CD4-positive, alpha-beta T cell (primary cell): ENCODE measurements at places on chromosomes 7 and 10.

GRCh38 chr7:27513885-27514284 is 148.8 kb downstream of the HIBADH start:
- DNase-seq = no peak

DNA sequence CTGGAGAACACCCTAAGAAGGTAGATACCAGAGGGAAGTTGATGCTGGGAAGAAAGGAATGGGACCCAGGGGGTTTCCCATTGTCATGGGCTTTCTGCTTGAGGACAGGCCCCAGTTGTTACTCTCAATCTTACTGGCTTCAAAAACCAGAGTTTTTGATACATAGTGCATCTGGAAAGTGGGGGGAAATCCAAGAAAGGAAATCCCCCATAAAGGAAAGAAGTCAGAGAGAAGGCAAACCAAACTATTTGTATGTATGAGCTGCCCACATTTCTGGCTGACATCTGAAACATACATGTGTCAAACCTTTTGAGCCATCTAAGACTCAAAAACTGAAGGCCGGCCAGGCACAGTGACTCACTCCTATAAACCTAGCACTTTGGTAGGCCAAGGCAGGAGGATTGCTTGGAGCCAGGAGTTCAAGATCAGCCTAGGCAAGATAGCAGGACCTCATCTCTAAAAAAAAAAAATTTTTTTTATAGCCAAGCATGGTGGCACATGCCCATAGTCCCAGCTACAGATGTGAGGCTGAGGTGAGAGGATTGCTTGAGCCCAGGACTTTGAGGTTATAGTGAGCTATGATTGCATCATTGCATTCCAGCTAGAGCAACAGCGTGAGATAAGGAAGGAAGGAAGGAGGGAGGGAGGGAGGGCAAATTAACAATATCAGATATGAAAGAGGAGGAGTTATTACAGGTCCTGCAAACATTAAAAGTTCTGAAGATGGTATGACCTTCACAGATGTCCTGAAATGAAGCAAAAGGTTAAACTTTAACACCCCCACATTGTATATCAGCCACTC is 6.7 kb upstream of the COA1 start:
- no peak for DNase-seq

DNA sequence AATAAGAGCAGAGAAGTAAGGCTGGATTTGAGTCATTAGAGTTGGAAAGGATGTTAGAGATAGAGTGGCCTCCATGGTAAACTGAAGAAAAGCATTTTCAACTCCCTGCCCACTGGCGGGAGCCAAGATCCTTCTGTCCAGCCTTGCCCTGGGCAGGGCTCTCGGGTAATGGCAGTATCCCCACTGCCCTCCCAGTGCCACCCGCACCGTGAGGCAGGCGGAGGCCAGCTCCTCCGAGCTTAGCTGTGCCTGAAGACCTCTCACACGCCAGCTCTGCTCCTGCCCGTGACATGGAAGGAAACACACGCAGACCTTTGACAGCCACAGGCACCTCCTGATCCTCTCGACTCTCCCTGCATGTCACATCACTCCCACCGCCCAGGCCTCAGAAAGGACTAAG is 22.3 kb downstream of the BCCIP start:
- DNase-seq = no peak

DNA sequence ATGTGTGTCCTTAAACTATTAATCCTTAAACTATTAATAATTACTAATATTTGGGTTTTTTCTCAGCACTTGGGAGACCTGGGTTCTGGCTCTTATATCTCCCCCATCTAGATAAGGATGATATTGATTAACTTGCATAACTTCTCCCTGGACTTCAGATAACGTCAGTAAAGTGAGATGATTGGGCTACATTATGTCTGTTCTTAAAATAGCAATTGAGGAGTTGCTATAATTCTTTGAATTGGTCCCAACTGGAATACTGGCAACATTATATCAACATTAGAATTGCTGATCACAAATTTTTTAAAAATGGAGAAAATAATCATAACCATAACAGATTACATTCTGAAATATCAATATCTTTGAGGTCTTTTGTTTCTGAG is 1.9 kb downstream of the APBB1IP start:
- no peak for DNase-seq

- DNase-seq = no peak
Measured at GRCh38 chr10:132404169-132404880, 7.3 kb downstream of the PWWP2B start.

GRCh38 chr10:83564889-83565588 is 574.3 kb upstream of the GHITM start:
- DNase-seq = no peak

GRCh38 chr7:42161110-42161509 is 75.9 kb downstream of the GLI3 start:
- DNase-seq = no peak

DNA sequence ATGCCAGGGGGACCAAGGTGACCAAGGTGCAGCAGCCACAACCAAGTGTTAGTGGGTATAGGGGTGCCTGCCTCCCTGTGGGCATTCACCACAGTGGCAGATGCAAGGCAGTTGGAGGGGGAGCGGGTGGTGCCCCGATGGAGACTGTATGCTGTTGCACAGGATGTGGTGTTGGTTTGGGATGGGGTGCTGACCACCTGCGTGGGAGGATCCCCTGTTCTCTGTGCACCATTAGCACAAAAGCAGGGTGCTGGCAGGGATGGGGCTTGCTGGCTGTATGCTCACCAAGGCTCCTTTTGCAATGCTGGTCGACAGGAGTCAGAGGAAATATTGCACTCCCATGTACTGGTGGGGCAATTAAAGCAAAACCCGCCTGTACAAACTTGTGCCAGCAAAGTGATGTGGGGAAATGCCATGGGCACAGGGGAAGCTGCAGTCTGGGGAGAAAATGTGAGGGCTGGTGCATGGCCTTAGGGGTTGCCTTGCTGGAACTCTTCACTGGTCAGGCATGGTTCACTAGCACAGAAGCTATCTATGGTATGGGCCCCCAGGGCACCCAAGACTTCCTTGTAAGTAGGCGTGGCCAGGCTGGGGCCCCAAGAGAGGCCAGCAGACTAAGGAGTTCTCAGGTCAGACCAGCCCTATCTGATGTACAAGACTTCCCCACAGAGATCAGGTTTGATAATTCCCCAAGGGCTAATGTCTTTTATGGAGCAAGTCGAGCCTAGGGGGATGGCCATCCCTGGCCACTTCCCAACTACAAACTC is 51.9 kb upstream of the GNAT3 start:
- DNase-seq = no peak

DNA sequence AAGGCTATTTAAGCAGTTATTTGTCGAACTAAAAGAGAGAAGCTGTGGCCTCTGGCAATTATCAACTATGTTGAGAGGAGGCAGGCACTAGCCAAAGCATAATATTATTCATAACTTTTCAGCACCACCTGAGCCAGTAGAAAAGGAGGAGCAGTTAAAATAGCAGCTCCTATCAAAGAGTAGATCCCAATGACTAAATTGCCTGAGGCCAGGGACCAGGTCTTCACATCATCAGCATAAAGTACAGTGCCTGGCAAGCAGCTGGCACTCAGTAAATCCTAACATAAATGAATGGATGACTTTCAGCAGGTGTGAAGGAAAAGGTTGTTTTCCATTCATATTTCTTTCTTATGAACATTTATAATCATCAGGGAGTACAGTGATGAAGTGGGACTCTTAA is 309.0 kb upstream of the IMMP2L start:
- DNase-seq = no peak

- no peak for DNase-seq
Measured at GRCh38 chr10:112330162-112330561, 43.8 kb upstream of the ACSL5 start.

- no peak for DNase-seq
Measured at GRCh38 chr10:75407713-75408508, 6.3 kb upstream of the ZNF503 start.

- DNase-seq = no peak
Measured at GRCh38 chr7:1562597-1563051, 6.6 kb upstream of the TMEM184A start.

- DNase-seq = no peak
Measured at GRCh38 chr7:22255342-22255741, 101.6 kb downstream of the RAPGEF5 start.

GRCh38 chr10:27826369-27826768 is 80.8 kb upstream of the MKX start:
- DNase-seq = no peak

GRCh38 chr7:6284461-6285360 is 12.3 kb upstream of the CYTH3 start:
- DNase-seq = no peak

DNA sequence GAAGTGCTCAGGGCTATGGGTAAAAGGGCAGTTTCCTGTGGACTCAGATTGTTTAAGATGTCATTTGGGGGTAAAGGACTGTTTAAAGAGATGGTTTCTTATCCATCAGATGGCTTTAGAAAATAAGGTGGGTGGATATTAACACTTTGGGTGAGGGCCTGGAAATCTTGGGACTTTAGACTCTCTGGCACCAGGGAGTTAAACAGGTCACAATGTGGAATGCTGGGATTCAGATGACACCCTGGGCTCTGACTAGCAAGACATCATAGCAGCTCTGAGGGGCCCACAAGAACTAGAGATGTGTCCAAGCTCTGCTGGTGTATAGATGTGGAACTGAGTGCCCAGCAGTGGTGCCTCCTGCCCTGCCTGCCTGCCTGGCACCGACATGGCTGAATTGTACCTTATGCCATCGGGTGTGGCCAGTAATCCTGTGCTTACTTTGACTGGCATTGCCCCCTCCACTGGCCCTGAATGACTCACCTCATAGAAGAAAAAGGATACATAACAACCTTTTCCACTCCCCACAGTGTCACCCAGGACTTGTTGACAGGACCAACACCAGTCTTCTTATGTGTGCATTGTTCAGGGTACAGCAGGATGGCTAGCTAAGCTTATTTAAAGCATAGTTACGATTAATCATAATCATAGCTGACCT is 100.0 kb upstream of the PRR15 start:
- DNase-seq = no peak

GRCh38 chr7:56537477-56537876 is 421.3 kb upstream of the NUPR2 start:
- DNase-seq = no peak

GRCh38 chr7:17456541-17456940 is 158.1 kb downstream of the AHR start:
- DNase-seq = no peak

- no peak for DNase-seq
Measured at GRCh38 chr10:11573497-11573896, 38.0 kb downstream of the USP6NL start.

GRCh38 chr10:68010426-68010940 is 64.6 kb downstream of the HERC4 start:
- no peak for DNase-seq

DNA sequence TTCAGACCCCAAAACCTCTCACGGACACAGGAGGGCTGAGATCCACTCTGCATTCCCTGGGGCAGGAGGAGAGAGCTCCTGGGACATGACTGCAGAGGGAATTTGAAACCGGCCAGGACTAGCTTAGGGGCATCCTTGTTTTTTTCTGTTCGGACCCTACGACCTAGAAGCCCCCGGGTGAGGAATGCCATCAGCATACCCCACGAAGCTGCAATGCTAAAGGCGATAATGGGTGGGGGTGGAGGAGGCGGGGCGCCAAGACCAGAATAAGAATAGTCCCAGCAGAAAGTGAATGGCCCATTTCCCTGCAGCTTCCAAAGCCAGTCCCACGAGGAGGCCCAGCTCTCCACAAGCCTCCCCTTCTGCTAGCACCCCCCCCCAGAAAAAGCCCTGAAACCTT is 4.0 kb downstream of the PDGFA start:
- no peak for DNase-seq

DNA sequence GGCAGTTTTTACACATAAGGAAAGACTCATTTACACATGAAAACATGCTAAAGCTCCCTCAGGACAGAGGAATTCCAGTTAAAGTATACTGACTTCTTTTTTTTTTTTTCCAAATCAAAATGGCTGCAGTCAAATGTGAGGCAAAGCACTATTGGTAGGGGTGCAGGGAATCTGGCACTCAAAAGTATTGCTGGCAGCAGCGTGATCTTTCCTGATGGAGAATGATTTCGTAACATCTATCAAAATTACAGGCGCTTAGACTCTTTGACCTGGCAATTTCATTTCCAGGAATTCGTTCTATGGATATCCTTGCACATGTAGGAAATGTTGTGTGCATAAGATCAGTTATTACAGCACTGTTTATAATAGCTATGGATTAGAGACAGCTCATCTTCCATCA is 65.7 kb downstream of the VSTM4 start:
- no peak for DNase-seq

GRCh38 chr10:127932521-127933270 is 25.8 kb downstream of the PTPRE start:
- no peak for DNase-seq

DNA sequence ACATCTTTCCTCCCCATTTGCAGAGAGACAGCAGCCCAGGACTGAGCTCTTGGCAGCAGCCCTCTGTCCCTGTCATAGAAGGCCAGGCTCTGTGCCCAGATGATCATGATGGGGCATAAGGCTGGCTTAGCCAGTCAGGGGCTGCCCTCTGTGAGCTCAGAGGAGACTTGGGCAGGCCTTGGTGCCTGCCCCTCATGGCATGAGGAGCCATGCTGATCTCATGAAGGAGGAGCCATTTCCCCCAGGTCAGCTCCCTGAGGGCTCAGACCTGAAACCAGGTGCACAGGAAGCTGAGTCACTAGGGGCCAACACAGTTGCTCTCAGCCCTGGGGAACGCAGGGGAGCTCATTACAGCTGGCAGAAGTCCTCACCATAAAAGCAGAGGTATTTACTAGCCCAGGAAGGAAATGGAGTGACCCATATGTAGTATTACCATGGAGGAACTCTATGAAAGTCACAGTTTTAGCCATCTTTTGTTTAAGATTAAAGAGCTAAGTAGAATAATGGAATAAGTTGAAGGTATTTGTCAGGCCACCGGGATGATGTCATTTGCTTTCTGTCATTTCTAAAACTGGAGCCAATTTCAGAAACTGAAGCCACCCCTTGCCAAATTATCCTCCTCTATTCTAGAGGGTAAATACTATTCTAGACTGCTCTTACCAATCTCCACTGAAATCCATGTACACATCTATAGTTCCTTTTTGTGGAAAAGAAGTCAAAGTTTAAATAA is 362.4 kb upstream of the ZNF32 start:
- no peak for DNase-seq

DNA sequence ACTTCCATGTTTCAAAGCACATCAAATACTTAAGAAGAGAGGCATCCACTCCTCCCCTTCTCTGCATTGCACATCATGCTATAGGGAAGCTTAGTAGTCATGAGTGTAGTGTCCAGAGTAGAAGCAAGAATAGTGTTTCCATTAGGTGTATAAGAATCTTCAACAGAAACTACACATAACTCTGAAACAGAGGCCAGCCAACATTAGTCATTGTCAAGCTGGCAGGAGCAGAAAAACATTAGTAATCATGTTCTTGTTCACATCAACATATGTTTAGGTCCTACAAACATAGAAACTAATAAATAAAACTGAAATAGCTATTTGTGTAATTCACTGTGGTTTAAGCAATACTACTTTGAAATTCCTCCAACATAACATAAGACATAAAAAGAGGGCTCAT is 370.2 kb downstream of the PPP1R3A start:
- no peak for DNase-seq

- no peak for DNase-seq
Measured at GRCh38 chr7:28145931-28146330, 34.7 kb downstream of the JAZF1 start.

DNA sequence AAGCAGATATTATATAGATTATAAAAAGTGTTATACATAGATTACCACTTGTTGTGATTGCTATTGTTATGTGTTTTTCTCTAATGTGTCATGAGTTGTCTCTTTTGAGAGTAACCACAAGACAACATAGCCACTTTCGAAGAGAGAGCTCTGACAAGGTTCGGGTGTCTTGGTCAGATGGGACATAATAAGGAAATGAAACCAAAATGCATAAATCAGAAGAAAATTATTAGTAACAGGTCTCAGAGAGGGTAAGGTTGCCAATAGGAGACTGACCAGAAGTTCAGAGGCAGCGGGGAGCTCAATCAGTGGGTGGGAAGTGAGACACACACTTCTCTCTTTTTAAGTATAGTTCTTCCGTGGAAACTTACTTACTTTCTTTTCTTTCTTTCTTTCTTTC is 639.2 kb upstream of the POT1 start:
- DNase-seq = no peak
